Melanocyte of skin (primary cell): ENCODE measurements at places on chromosomes 5 and 9. TPM values are rescaled to one million over a fixed set of nuclear protein-coding genes. Genes with fewer than 3 reads are reported as not detected.

The GMCL2 gene
- total RNA-seq = not detected in 2 replicates

The MZB1 gene
- total RNA-seq = not detected in 2 replicates

The MEIKIN gene
- not detected in 2 replicates for total RNA-seq

The PDE6A gene
- total RNA-seq = under 0.01 TPM in 1 of 2 replicates, not detected in the other

The SMIM33 gene
- not detected in 2 replicates for total RNA-seq

The GRM6 gene
- not detected in 2 replicates for total RNA-seq

The PRELID1 gene
- 194 and 210 TPM in 2 replicates for total RNA-seq

The HARS2 gene
- 29.0 and 30.7 TPM in 2 replicates for total RNA-seq

The PHF24 gene
- total RNA-seq = 1.00 and 1.9 TPM in 2 replicates

The CCL27 gene
- total RNA-seq = not detected in 2 replicates

The GNA14 gene
- total RNA-seq = under 0.01 and 0.73 TPM in 2 replicates

The SLC4A9 gene
- total RNA-seq = not detected in 2 replicates

The LCN12 gene
- total RNA-seq = not detected in 2 replicates

The STXBP1 gene
- 50.5 and 71.6 TPM in 2 replicates for total RNA-seq

The IL9 gene
- total RNA-seq = not detected in 2 replicates

The IRX1 gene
- 0.46 and 5.3 TPM in 2 replicates for total RNA-seq

The NTNG2 gene
- total RNA-seq = 0.46 and 0.67 TPM in 2 replicates

The HK3 gene
- total RNA-seq = 0.34 TPM in 1 of 2 replicates, not detected in the other

The THBS4 gene
- under 0.01 TPM in 2 replicates for total RNA-seq

The NMUR2 gene
- total RNA-seq = not detected in 2 replicates

The IL17B gene
- not detected in 2 replicates for total RNA-seq

The NSG2 gene
- not detected in 2 replicates for total RNA-seq

The PCDHB2 gene
- under 0.01 and 0.34 TPM in 2 replicates for total RNA-seq

The QRFP gene
- not detected in 2 replicates for total RNA-seq

The BTNL3 gene
- total RNA-seq = not detected in 2 replicates

The PCDHB6 gene
- not detected in 2 replicates for total RNA-seq

The SAPCD2 gene
- 2.9 and 5.5 TPM in 2 replicates for total RNA-seq

The ERCC8 gene
- 15.3 and 26.5 TPM in 2 replicates for total RNA-seq

The SETX gene
- total RNA-seq = 81.9 and 122 TPM in 2 replicates

The RNF180 gene
- total RNA-seq = 4.0 and 5.3 TPM in 2 replicates

The C9orf50 gene
- total RNA-seq = not detected in 2 replicates

The ENHO gene
- 0.31 and 0.67 TPM in 2 replicates for total RNA-seq

The WWC1 gene
- 0.31 and 0.33 TPM in 2 replicates for total RNA-seq

The IL4 gene
- total RNA-seq = not detected in 2 replicates

The LRRTM2 gene
- total RNA-seq = 0.73 and 4.5 TPM in 2 replicates

The PCDHA12 gene
- total RNA-seq = not detected in 2 replicates

The ZBTB34 gene
- 8.8 and 9.7 TPM in 2 replicates for total RNA-seq

The SPATA31C1 gene
- total RNA-seq = not detected in 2 replicates

The OR1Q1 gene
- not detected in 2 replicates for total RNA-seq

The CLIC3 gene
- not detected in 2 replicates for total RNA-seq

The LCN15 gene
- total RNA-seq = not detected in 2 replicates

The SECISBP2 gene
- total RNA-seq = 27.2 and 44.0 TPM in 2 replicates

The WHRN gene
- 9.1 and 14.0 TPM in 2 replicates for total RNA-seq

The CARTPT gene
- total RNA-seq = not detected in 2 replicates

The MIGA2 gene
- total RNA-seq = 15.5 and 21.8 TPM in 2 replicates

The CYLC2 gene
- not detected in 2 replicates for total RNA-seq

The CXCL14 gene
- under 0.01 TPM in 1 of 2 replicates, not detected in the other for total RNA-seq

The SLC27A6 gene
- under 0.01 TPM in 1 of 2 replicates, not detected in the other for total RNA-seq

The PCDHA6 gene
- total RNA-seq = 0.15 TPM in 1 of 2 replicates, not detected in the other

The DRD1 gene
- total RNA-seq = 0.15 TPM in 1 of 2 replicates, not detected in the other

The TAF11L8 gene
- not detected in 2 replicates for total RNA-seq

The FOXD4L3 gene
- total RNA-seq = not detected in 2 replicates

The SUSD3 gene
- 3.7 and 5.3 TPM in 2 replicates for total RNA-seq

The PCDHA4 gene
- total RNA-seq = under 0.01 and 0.73 TPM in 2 replicates

The NPR2 gene
- 10.7 and 10.9 TPM in 2 replicates for total RNA-seq

The SAXO1 gene
- under 0.01 TPM in 1 of 2 replicates, not detected in the other for total RNA-seq

The GALNT10 gene
- 11.7 and 17.6 TPM in 2 replicates for total RNA-seq
